Cortex of kidney (tissue), 1 donor: ENCODE measurements at places on chromosomes 3 and 15.

GRCh38 chr15:25863111-25863967 is at the start of gene ATP10A:
Gene ATP10A, minus strand, starts transcription at chr15:25863327. Its CDS starts 231 bp downstream, at chr15:25863096.
- DNase-seq, result no peak

- no peak for DNase-seq
These were observed 125.4 kb upstream of the BFSP2 start for GRCh38 chr3:133274477-133274876.

GRCh38 chr3:26657348-26657976 is 34.9 kb downstream of the LRRC3B start:
- DNase-seq, result no peak

DNA sequence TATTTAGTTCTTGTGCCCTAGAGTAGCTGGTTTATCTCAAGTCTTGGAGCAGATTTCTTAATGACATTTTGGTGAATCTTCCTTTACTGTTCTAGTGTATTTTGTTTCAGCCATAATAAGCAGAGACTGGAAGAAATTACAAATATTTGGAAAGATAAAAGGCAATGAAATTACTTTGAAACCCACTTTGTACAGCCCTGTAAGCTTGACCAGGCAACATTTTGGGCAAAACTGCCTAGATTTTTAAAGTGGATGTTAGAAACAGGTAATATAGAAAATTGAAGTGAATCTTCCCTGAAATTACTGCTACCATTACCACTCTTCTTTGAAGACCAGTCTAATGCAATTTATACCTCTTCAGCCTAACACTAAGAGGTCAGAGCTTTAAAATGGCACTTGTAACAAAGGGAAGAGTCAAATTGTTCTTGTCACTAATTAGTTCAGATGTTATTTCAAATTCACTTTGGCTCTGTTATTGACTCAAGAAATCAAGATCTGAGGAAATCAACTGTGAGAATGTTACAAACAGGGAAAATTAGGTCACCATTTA is 589.4 kb downstream of the NLGN1 start:
- DNase-seq, result no peak

GRCh38 chr3:108804437-108804836 is 18.1 kb upstream of the TRAT1 start:
- no peak for DNase-seq

DNA sequence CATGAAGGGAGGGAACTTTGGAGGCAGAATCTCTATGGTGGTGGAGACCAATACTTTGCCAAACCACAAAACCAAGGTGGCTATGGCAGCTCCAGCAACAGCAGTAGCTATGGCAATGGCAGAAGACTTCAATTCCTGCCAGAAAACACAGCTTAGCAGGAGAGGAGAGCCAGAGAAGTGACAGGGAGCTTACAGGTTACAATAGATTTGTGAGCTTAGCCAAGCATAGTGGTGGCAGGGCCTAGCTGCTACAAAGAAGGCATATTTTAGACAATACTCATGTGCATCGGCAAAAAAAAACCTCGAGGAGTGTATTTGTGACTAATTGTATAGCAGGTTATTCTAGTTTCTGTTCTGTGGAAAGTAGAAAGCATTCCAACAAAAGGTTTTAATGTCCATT is 6.4 kb upstream of the CSTA start:
- no peak for DNase-seq

- DNase-seq, result no peak
These were observed 18.6 kb downstream of the PLD1 start for GRCh38 chr3:171791692-171792076.

DNA sequence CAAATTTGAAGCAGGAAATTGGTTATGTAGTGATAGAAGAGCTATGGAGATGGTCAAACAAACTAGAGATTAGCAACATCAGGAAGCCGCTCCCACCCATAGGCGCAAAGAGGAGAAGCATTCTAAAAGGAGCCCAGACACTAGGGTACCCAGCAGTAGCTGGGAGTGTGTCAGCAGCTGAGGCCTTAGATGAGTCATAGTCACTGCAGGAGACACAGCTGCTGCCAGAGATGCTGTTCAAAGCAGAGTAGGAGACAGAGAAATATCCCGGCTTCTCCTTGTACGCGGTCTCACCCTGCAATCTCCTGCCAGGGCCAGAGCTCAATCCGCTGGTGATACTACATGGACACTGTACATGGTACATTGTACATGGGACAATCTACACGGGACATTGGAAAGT is 61.9 kb downstream of the VGLL3 start:
- no peak for DNase-seq

DNA sequence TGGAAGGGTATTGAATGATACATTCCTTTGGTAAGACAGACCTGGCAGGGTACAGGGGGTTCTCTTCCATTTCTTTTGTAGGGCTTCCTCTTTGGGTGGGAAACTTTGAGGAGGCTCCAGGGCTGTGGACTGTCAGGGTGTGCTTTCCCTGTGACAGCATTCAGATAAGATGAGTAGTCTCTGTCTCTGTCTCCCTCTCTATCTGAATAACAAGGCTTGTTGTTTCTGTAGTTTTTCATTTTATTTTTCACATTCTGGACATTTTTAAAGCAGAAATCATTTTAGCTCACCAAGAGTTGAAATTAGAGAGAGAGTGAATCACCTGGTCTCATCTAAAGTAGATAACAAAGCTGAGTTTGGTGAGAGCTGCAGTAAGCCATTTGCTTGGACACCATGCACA is 100.8 kb upstream of the TPM1 start:
- no peak for DNase-seq

DNA sequence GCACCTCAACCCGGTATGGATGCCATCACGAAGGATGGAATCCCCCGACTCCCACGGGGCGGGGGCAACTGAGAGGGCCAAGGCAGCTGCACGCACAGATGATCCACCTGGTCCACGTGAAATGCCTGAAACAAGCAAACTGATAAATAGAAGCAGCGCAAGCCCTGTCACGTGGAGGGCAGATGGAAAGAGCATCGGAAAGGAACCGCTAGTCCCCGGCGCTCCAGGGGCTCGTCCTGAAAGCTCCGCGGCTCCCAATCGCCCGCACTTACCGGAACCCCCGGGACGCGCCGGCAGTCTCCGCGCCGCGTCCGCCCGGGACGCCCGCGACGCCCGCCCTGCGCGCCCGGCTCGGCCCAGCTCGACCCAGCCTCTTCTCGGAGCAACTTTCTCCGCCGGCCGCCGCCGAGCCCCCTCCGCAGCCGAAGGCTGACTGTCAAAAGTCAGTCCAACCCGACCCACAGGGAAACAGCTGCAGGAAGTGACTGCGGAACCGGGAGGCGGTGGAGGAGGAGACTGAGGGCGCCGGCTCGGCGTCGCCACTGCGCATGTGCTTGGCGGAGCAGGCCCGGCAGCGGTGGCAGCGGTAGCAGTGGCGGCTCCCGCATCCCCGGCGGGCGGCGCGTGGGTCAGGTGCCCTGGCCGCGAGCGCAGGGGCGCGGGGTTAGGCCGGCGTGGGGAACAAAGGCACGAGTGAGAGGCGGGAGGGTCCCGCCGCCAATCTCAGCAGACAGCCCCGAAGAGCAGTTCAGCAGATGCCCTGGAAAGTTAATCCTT is at the start of gene ZMAT3:
TSS of gene ZMAT3 (minus strand) at position 487 of the 777 bp plus-strand sequence. CDS start 4,057 bp downstream, outside the sequence.
- no peak for DNase-seq

DNA sequence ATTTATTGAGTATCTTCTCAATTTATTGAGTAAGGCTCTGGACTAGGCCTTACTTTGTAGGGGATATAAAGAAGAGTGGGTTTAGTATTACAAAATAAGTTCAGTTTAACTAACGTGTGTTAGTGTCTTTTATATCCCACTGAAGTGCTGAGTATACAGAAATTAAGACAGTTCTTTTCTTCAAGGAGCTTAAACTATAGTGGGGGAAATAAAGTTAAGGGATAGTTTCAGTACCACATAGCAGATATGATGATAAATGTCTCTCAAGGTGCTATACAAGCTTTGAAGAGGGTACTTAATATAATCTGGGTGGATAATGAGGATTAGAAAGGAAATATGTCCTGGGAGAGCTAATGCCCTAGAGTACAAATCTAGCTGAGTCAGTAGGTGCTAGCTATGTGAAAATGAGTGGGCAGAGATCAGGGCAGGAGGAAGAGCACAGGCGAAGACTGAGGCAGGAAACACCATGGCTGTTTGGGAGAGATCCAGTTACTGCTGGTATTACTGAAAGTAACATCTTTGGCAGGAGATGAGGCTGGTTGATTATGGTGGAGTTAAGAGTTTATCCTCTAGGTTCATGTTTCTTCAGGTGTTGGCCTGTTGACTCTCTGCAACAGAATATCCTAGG is 46.0 kb downstream of the TEX9 start:
- no peak for DNase-seq

GRCh38 chr3:119018690-119019463 is 15.8 kb downstream of the IGSF11 start:
- DNase-seq, result no peak

- DNase-seq, result no peak
These were observed 3.4 kb downstream of the RNU6-1 start for GRCh38 chr15:67836477-67836876.
